Tongue (tissue), 3 donors: ENCODE measurements at places on chromosomes 16 and 17. TPM values are rescaled to one million over a fixed set of nuclear protein-coding genes. Genes with fewer than 3 reads are reported as not detected.
A peak's percentile ranks its signal among the peaks of the same experiment; 100 is the strongest.

GRCh38 chr17:37541880-37542660, 52.4 kb downstream of the DUSP14 start:
- DNase-seq: no peak

- peak; percentile 57 for DNase-seq
Measured at GRCh38 chr16:85349365-85350145, 237.3 kb upstream of the CIBAR2 start.

GRCh38 chr16:78768718-78769117, 669.3 kb downstream of the WWOX start:
- DNase-seq: no peak

DNA sequence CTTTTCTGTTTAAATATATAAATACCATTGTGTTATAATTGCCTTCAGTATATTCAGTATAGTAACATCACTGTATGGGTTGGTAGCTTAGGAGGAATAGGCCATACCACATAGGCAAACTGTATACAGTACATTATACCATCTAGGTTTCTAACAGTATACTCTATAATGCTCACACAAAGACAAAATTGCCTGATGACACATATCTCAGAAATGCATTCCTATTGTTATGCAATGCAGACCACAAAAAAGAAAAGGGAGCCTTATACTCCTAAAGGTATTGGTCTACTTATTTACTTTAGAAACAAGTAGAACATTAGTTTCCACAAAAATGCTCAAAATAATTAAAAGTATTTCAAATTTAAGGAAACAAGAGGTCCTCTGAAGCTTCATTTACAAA, 47.9 kb downstream of the SETD6 start:
- no peak for DNase-seq

GRCh38 chr16:88317613-88317965, 65.2 kb upstream of the ZNF469 start:
- DNase-seq: peak; percentile 34

DNA sequence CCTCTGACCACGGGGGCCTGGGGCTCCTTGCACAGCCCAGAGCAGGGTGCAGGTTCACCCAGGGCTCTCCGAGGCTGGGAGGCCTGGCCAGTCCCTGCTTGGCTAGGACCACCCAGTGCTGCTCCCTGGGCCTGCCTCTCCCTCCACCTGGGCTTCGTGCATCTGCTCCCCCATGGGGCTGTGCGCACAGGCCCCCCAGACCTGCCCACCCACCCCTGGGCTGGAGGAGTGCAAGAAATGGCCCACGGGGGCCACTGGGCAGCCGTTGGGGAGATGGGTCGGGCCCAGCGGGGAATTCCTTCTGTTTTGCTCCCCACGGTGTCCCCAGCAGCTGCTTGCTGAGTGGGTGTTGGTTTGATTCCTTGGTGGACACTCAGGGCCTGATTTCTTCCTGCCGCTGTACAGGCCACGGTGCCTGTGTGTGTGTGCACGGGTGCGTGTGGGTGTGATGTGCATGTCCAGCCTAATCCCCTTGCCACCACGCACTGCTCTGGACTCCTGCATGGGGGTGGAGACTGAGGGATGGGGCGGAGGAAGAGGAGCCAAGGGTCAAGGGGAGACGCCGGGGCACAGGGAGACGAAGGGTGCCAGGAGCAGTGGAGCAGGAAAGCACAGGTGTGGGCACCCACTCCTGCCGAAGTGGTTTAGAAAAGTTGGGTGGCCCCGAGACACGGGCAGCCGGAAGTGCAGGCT, 8.5 kb downstream of the PRSS27 start:
- DNase-seq: no peak

- DNase-seq: no peak
Measured at GRCh38 chr16:860891-861290, 60.4 kb upstream of the GNG13 start.

DNA sequence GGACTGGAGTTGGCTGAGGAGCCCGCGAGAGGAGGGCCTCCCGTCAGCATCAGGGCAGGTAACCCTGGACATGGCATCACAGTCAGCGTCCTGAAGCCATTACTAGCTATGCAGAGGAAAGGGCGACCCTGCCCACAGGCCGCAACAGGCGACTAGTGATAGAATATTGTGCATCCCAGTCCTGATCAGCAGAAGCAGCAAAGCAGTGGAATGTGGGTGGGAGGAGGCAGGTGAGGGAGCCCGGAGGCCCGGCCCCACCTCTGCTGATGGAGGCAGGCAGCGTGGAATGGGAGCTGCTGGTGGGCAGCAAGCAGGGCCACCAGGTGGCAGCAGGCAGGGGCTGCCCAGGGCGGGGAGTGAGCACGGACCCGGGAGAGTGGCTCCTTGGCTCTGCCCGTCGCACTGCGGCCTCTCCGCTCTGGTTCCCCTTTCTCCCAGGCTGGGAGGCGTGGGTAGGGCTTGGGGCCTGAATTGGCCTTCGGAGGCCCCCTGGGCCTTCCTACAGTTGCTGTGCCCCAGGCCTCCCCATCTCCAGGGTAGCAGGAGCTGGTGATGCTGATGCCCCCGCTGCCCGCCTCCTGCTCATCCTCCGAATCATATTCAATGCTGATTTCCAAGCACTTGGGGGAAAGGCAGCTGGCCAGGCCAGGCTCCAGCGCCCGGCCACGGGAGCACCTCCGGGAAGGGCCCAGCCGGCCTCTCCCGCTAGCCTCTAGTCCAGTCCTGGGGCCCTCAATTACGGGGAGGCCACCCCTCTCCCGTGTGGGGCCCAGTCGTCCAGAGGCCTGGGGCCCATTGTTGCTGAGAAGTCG, 20.2 kb downstream of the TSPOAP1 start:
- no peak for DNase-seq

IRX3 gene
- total RNA-seq: 5.1 TPM

MT1E gene
- total RNA-seq: 16.3 TPM
